ENCODE measurements at places on chromosomes 5 and 9. TPM values are rescaled to one million over a fixed set of nuclear protein-coding genes. Genes with fewer than 3 reads are reported as not detected.
A peak's percentile ranks its signal among the peaks of the same experiment; 100 is the strongest.

- DNase-seq = no peak
Observed at GRCh38 chr5:7851240-7851592, 283 bp upstream of the CFAP90 start.

- DNase-seq = no peak
Observed at GRCh38 chr9:69442486-69442885, 117.5 kb downstream of the ENTREP1 start.

DNA sequence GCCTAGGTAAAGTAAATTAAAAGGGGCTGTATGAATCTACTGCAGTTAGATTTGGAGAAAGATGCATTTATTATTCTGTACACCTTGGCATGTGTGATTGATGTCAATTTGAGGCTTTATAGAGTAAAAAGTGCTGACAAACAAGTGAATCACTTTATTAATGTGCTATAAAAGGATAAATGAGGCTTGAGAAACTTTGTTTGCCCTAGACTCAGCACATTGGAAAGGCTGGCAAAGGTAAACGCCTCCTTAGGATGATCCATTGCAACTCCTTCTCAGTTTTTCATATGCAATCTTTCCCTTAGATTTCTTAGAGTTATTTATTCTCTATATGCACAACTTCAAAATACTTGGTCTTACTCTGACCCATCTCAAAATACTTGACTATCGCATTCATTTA is 369.0 kb downstream of the HINT1 start:
- no peak for DNase-seq

GRCh38 chr5:74103131-74104023 is 477.4 kb downstream of the ARHGEF28 start:
- peak; percentile 47 for DNase-seq

DNA sequence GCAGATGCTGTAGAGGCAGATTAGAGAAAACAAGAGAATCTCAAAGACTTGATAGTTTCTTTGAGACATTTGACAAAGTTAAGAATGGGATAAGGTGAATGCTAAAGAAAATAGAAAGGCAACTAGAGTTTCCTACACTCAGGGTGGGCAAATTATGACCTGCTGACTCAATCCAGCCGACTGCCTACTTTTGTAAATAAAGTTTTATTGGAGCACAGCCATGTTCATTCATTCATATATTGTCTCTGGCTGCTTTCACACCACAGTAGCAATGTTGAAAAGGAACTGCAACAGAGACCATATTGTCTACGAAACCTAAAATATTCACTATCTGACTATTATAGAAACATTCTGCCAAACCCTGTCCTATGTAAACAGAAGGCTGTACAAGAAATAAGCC is 37.6 kb upstream of the TARS1 start:
- DNase-seq = no peak

DNA sequence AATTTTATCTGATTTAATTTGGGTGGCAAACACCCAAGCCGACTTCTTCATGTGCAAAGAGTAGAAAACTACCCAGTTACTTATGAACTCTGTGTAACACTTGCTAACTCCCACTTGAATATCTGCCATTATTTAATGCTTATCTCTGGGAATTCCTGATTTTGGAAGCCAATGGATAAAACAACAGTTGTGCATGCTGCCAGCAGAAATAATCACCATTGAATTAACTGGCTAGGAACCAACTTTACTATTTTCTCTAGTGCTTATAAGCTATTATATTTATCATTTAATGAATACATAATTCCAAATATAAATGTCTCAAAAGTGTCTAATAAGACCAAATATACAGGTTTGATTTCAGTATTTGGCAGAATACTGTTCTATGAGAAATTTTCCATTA is 85.7 kb downstream of the IZUMO3 start:
- no peak for DNase-seq

GRCh38 chr5:54859316-54859715 is 126.1 kb downstream of the ESM1 start:
- DNase-seq = no peak

DNA sequence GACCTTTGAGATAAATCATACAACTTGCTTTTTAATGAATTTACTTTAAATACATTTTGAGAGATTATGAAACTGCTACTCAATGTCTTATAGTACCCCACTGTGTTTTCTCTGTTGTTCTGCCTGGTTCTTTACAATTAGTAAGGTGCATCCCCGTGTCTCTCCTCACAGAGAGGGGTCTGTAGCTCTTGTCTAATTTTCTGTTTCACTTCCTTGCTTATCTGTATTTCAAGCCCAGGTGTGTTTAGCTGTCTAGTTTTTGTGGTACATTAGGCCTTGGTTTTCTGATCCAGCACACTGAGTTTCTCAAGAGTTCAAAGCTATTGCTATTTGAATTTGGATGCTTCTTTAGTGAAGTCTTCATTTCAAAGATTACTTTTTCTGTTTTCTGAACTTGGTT is 105.1 kb downstream of the MAST4 start:
- DNase-seq = no peak

DNA sequence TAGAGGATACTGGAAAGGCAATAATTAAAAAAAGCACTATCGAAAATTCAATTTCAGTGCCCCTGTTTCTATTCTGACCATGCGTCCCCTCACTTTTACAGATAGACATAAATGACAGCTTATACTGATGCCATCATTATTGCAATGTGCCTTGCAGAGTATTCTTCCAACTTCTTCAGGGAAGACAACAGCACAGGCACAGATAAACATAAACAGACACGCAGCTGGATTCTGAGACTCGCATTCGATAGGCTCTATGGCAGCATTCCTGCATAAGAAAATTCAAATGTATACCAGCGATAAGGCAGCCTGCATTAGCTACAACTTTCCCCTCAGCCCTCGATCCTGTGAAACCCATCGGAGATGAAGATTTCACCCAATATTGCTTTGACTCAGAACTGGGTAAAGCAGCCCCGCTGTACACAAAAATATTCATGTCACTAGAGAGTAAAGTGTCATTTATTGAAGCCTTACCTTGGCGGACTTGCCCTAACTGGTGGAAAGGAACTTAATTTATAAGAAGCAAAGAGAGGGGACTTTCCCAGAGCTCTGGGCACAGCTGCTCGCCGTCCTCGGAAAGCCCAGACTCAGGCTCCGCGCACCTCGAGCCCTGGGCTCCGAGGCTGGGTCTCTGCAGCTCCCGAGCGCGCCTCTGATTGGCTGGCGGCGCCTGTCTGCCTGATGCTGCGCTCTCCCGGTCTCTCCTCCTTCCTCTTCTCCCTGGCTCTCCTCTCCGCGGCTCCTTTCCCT is at the start of gene CDH18:
Gene CDH18, minus strand, starts transcription at position 589 of the 750 bp plus-strand sequence. CDS start 149,214 bp downstream, outside the sequence.
- DNase-seq = peak; percentile 43

- DNase-seq = no peak
Observed at GRCh38 chr5:171837522-171837921, 51.9 kb downstream of the SMIM23 start.

SLIT3 gene
- 32.9 TPM for polyA plus RNA-seq

CCL27 gene
- 0.18 TPM for polyA plus RNA-seq

HAPLN1 gene
- polyA plus RNA-seq = 0.16 TPM

SLC36A3 gene
- polyA plus RNA-seq = not detected

BTNL9 gene
- 57.8 TPM for polyA plus RNA-seq

INIP gene
- 11.1 TPM for polyA plus RNA-seq

TNFSF8 gene
- 0.18 TPM for polyA plus RNA-seq

DBH gene
- polyA plus RNA-seq = 0.05 TPM

MSX2 gene
- 2.7 TPM for polyA plus RNA-seq

Data from right cardiac atrium (tissue), 5 donors.